ENCODE measurements at places on chromosomes 12 and 14.
A peak's percentile ranks its signal among the peaks of the same experiment; 100 is the strongest.

GRCh38 chr14:48970943-48971342, 615.2 kb downstream of the RPS29 start:
- DNase-seq: no peak

DNA sequence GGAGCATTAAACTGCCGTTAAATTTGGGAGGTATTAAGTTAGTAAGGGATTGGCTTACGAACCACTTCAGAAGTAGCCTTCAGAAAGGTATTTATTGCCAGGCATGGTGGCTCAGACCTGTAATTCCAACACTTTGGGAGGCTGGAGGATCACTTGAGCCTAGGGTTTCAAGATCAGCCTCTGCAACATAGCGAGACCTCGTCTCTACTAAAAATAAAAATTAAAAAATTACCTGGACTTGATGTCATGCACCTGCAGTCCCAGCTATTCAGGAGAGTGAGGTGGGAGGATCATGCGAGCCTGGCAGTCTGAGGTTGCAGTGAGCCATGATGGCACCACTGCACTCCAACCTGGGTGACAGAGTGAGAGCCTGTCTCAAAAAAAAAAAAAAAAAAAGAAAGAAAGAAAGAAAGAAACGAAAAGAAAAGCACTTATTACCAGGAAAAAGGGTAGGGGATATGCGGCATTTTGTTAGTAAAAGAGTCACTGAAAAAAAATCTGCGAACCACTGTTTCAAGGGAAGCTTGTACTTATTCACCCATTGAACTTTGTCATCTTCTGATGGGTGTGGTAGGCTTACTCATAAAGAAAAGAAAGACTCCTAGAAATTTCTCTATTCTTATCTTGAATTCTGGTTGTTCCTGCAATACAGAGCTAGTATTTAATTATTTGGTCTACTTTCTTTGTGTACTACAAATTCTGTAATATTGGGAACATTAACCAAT, 33.6 kb upstream of the PLEKHA5 start:
- no peak for DNase-seq

GRCh38 chr12:29316752-29317151, 64.2 kb downstream of the ERGIC2 start:
- no peak for DNase-seq

- DNase-seq: no peak
These were observed 552.3 kb downstream of the SLC16A7 start for GRCh38 chr12:60148109-60148508.

DNA sequence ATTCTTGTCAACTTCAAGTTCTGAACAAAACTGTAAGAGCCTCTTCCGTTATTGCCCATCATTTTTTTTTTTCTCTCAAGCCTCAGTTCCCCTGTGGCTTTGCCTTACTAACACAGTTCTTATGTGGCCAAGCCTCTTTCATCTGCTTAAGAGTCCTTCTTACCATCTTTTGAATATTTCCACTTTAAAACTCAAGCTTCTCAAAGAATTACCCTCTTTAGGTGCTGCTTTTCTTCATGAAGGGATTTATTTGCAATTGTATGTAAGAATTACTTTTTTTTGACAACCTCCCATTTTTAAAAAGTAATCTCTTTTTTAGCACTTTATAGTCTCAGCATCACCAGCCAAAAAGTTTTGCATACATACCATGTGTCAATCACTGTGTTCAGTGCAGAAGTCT, 240.2 kb upstream of the RMST start:
- DNase-seq: no peak

DNA sequence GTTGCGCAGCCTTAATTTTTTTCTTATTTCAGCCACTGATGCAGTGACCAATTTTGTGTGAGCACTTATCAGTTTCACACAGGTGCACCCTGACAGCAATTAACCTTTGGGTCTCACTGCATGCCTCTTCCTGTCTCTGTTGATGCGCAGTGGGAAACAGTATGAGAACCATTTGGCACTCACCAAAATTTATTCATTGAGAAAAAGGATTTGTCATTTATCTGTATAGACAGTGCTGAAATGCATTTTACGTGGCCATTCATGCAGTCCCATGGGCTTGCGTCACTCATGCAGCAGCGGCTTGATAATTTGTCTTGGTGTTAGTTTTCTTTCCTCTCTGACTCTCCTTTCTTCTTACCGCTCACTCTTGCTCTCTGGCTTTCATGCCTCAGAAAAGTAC, 157.5 kb downstream of the C12orf75 start:
- DNase-seq: no peak

DNA sequence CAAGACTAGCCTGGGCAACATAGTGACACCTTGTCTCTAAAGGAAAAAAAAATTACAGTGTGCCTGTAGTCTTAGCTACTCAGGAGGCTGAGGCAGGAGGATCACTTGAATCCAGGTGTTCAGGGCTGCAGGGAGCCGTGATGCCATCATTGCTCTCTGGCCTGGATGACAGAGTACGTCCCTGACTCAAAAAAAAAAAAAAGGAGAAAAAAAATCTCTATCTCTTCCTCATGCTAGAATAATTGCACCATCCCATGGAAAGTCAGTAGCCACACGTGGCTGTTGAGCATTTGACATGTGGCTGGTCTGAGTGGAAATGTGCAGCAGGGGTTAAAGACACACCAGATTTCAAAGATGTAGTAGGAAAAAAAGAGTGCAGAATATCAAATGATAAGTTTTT, 3.8 kb downstream of the RILPL1 start:
- DNase-seq: no peak

- no peak for DNase-seq
These were observed 209.1 kb downstream of the NUBPL start for GRCh38 chr14:31770271-31770670.

DNA sequence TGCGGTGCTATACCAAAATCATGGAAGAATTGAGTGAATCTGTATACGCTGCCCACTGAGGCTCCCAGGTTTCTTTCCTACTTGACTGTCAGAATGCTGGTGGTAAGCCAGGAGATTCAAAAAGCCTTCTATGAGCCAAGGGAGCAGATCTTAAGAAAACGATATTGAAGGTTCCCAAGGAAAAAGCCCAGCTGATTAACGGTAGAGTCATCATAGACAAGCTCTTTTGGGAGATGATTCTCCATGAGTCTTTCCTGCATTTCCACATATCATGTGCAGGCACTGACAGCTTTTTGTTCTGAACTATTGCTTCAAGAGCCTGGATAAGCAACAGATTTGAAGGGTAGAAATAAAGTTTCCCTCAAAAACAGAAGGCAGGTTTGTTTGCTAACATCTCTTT, 17.5 kb downstream of the SLC35F4 start:
- no peak for DNase-seq

- DNase-seq: no peak
These were observed 604.6 kb upstream of the MGAT4C start for GRCh38 chr12:86860776-86861175.

DNA sequence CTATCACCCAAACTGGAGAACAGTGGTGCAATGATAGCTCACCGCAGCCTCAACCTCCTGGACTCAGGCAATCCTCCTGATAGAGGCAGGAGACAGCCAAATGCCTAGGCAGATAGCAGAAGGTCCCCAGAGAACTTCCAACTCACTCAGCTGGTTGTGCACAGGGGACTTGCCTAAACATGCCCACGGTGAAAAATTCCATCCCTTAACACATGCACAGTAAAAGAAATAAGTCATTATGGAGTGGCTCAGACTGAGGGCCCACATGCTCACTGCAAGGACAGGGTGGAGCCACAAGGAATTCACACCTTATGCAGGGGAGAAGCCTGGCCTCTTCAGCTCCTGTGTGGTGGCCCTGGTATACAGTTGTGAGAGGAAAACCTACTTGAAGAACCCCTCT, 525.8 kb upstream of the ATP2B1 start:
- no peak for DNase-seq

- peak; percentile 82 for DNase-seq
These were observed 1.6 kb downstream of the TMEM121 start for GRCh38 chr14:105527826-105528585.

- DNase-seq: no peak
These were observed 210.2 kb downstream of the PTPRO start for GRCh38 chr12:15532364-15532977.

DNA sequence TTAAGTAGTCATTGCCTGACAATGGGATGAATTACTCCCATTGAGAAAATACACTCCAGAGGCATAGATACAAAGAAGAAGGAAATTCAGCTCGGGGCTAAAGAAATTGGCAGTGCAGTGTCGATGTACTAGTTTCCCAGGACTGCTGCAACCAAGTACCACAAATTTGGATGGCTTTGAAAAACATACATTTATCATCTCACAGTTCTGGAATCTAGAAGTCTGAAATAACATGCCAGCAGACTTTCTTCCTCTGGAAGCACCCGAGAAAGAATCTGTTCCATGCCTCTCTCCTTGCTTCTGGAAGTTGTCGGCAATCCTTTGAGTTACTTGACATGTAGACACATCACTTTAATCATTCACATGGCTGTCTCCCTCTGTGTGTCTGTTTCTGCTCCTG, 101.9 kb downstream of the TMTC3 start:
- no peak for DNase-seq

GRCh38 chr14:65833267-65833880, 420.8 kb downstream of the FUT8 start:
- DNase-seq: no peak

- DNase-seq: no peak
These were observed 860.4 kb downstream of the VRK1 start for GRCh38 chr14:97657609-97658008.

- DNase-seq: no peak
These were observed 297.3 kb upstream of the E2F7 start for GRCh38 chr12:77362509-77363210.

DNA sequence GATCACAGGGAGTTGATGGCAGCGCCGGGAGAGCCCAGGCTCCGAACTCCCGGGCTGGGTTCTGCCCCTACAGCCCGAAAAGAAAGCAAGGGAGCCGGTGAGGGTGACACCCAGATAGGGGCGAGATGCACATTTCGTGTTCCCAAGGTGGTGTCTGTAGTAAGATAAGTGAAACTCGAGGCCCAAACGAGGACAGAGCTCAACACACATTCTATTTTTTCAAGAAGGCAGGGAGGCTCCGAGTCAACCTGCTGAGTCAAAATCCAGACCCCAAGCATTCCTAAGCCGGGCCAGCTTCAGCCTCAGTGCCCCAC, 24.2 kb upstream of the YY1 start:
- DNase-seq: no peak

- no peak for DNase-seq
These were observed 4.9 kb downstream of the NCKAP1L start for GRCh38 chr12:54502485-54502884.

GRCh38 chr14:89485264-89485663, 68.2 kb upstream of the FOXN3 start:
- no peak for DNase-seq

DNA sequence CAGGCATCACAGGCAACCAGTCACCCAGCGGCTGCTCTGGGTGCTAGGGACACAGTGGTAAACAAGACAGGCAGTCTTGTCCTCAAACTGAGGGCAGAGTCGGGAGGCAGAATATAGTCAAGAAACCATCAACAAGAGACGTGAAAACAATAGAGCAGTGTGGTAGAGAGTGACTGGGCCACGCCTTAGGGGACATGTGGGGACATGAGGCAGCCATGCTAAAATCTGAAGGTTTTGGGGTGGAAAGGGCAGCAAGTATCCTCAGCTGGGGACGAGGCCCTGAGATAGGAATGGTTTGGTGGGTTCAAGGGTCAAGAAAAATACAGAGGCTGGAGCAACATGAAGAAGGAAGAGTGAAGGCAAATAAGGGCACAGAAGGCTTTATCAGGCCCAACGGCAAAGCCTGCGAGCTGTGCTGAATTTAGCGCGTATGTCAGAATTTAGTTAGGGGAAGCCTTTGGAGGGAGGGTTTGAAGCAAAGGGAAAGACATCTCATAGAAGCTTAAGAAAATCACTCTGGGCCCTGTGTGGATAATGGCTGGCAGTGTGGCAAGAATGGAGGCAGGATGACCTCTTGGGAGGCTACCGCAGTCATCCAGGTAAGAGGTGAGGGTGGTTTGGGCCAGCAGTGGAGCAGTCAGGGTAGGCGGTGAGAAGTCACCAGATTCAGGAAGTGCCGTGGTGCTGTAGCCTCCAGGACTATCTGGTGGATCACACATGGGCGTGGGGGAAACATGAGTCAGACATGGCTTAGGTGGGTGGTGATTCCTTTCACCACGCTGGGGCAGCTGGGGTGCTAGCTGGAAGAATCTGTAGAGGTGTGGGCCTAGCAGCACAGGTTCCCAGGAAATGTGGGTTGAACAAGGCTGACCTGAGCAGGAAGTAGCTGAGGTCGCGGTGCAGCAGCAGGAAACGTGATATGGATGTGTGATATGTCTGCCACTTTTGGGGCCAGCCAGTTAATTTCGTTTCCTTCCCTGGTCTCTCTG, 3.0 kb downstream of the EVL start:
- peak; percentile 72 for DNase-seq

- no peak for DNase-seq
These were observed 2.1 kb downstream of the DIP2B start for GRCh38 chr12:50506753-50507473.

DNA sequence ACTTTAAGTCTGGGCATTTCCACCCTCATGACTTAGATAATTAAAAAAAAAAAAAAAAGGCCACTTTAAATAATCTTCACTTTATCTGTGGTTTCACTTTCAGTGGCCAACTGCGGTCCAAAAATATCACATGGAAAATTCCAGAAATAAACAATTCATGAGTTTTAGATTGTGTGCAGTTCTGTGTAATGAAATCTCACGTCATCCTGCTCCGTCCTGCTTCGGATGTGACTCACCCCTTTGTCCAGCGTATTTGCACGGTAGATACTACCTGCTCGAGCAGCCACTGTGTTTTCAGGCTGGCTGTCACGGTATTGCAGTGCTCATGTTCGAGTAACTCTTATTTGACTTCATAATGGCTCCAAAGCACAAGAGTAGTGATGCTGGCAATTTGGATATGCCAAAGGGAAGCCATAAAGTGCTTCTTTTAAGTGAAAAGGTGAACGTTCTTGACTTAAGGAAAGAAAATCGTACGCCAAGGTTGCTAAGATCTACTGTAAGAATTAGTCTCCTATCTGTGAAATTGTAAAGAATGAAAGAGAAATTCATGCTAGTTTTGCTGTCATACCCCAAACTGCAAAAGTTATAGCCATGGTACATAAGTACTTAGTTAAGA, 2.4 kb downstream of the E2F7 start:
- no peak for DNase-seq

GRCh38 chr12:121241156-121241970, 31.4 kb downstream of the P2RX4 start:
- DNase-seq: no peak

- DNase-seq: no peak
These were observed 6.0 kb downstream of the OR10P1 start for GRCh38 chr12:55642669-55643068.

DNA sequence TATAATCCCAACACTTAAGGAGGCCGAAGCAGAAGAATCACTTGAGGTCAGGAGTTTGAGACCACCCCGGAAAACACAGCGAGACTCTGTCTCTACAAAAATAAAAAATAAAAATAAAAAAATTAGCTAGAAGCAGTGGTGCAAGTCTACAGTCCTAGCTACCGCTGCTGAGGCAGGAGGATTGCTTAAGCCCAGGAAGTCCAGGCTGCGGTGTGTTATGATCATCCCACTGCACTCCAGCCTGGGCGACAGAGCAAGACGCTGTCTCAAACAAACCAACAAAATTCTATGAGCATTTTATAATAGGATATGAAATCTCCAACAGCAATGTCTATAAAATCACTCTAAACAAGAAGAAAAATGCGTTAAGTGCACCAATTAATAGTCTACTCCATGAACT, 75.3 kb downstream of the PPP1R12A start:
- no peak for DNase-seq

- no peak for DNase-seq
These were observed 429.1 kb downstream of the RAD51B start for GRCh38 chr14:68248481-68249255.

GRCh38 chr12:25692115-25693035, 139.3 kb upstream of the LMNTD1 start:
- no peak for DNase-seq

GRCh38 chr12:23703051-23703450, 246.4 kb downstream of the SOX5 start:
- DNase-seq: no peak

Data from head of caudate nucleus (tissue), 42 donors.